ENCODE measurements at places on chromosomes 7 and 10. TPM values are rescaled to one million over a fixed set of nuclear protein-coding genes. Genes with fewer than 3 reads are reported as not detected.

GRCh38 chr7:49700841-49701240 is 72.6 kb upstream of the VWC2 start:
- H3K27me3 ChIP-seq, result no peaks in the 10 kb centered on the region
- no peaks in the 10 kb centered on the region for H3K36me3 ChIP-seq
- H3K4me3 ChIP-seq, result no peak overlapping the region
- DNase-seq, result no peak
- no peak overlapping the region for H3K27ac ChIP-seq

DNA sequence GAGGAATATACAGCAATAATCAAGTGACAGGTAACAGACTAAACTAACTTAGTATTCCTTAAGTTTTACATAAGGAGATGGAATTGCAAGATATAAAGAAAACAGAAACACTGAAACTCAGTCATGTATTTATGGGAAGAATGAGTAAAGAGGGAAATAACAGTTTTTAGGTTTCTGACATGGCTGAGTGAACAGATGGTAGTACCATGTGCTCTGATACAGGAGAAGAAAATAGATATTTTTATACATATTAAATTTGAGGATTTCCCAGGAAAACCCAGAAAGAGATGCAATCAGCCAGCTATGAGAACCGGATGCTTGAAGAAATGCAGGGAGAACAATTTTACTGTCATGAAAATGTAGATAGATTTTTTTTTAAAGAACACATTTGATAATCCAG is 669.5 kb upstream of the GRM3 start:
- no peaks in the 10 kb centered on the region for H3K27me3 ChIP-seq
- H3K4me1 ChIP-seq, result no peaks in the 10 kb centered on the region
- H3K27ac ChIP-seq, result no peak overlapping the region
- H3K4me3 ChIP-seq, result no peak overlapping the region

- H3K27ac ChIP-seq, result no peak overlapping the region
- peaks cover 17% of the 10 kb centered on the region for H3K36me3 ChIP-seq
- DNase-seq, result no peak
- no peaks in the 10 kb centered on the region for H3K4me1 ChIP-seq
- no peak overlapping the region for H3K4me3 ChIP-seq
Observed at GRCh38 chr7:48112401-48113165, 23.5 kb downstream of the UPP1 start.

DNA sequence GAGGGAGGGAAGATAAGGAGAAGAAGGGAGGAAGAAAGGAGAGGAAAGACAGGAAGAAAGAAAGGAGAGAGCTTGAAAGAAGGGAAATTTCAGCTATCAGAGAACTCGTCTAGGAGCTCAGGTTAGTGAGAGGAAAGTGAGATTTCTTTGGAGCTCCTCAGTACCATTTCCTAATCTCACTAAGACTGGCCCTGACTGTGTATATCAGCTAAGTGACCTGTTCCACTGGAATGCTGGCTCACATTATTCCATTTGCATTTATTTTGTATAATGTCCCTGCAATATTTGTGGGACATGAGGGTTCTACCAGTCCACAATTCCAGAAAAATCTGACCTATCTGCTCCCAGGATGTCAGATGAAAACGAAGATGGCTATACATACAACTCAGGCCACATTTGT is 114.7 kb upstream of the CELF2 start:
- H3K27ac ChIP-seq, result no peak overlapping the region
- no peak overlapping the region for H3K4me3 ChIP-seq
- H3K36me3 ChIP-seq, result no peaks in the 10 kb centered on the region
- H3K4me1 ChIP-seq, result no peaks in the 10 kb centered on the region
- H3K27me3 ChIP-seq, result no peaks in the 10 kb centered on the region

DNA sequence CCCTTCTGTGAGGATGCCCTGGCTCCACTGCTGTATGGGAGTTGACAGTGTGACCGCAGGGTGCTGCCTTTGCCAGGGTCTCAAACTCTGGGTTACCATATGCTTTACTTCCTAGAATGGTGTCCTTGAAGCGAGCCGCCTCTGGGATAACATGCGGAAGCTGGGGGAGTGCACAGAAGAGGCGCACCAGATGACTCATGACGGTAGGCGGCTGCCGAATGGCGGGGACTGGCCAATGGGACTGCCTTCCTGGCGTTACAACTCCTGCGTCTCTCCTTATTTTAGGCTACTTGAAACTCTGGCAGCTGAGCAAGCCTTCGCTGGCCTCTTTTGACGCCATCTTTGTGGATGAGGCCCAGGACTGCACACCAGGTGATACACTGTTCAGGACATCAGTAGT is 27.3 kb downstream of the FBH1 start:
- H3K36me3 ChIP-seq, result peaks cover 32% of the 10 kb centered on the region
- DNase-seq, result no peak
- no peaks in the 10 kb centered on the region for H3K27me3 ChIP-seq
- H3K4me1 ChIP-seq, result no peaks in the 10 kb centered on the region

DNA sequence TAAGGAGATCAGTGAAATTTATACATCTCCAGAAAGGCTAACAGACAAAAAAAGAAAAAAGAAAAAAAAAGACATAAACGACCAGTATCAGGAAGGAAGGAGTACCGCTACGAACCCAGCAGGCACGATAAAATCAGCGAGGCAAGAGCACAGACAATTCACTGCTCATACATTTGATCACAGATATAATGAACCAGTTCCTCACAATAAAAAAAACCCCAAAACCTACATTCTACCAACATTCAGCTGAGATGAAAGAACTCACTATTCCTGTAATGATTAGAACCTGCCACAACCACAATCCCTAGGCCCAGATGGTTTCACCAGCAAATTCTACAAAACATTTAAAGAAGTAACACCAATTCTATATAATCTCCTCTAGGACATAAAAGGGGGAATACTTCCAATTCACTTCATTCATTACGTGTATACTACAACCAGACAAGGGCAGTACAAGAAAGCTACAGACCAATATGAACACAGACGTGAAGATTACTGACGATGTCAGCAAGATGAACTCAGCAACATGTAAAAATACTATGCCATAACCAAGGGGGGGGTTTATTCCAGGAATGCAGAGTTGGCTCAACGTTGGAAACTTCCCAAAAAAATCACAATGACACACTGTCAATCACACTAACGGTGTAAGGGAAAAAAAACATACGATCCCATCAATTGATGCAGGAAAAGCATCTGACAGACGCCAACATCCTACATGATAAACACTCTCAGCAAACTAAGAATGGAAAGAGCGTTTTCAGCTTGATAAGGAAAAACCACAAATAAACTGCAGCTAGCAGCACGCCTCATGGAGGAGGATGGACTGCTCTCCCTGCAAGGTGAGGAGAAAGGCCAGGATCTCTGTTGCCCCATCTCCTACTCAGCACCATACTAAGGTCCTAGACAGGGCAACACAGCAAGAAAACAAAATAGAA is 256.2 kb downstream of the ELFN1 start:
- no peaks in the 10 kb centered on the region for H3K4me1 ChIP-seq
- no peaks in the 10 kb centered on the region for H3K36me3 ChIP-seq
- H3K27me3 ChIP-seq, result no peaks in the 10 kb centered on the region
- no peak overlapping the region for H3K4me3 ChIP-seq
- H3K27ac ChIP-seq, result no peak overlapping the region
- DNase-seq, result no peak

GRCh38 chr7:105600720-105601550 is 19.6 kb upstream of the EFCAB10 start:
- no peaks in the 10 kb centered on the region for H3K36me3 ChIP-seq
- H3K27ac ChIP-seq, result no peak overlapping the region
- no peak overlapping the region for H3K4me3 ChIP-seq
- DNase-seq, result no peak

- no peak for DNase-seq
- H3K4me3 ChIP-seq, result no peak overlapping the region
- H3K27me3 ChIP-seq, result no peaks in the 10 kb centered on the region
- no peaks in the 10 kb centered on the region for H3K36me3 ChIP-seq
- no peak overlapping the region for H3K27ac ChIP-seq
- peaks cover 6% of the 10 kb centered on the region for H3K4me1 ChIP-seq
Observed at GRCh38 chr10:74502963-74503608, 323.3 kb upstream of the KAT6B start.

Gene CYREN
- 29.4 TPM for total RNA-seq

DNA sequence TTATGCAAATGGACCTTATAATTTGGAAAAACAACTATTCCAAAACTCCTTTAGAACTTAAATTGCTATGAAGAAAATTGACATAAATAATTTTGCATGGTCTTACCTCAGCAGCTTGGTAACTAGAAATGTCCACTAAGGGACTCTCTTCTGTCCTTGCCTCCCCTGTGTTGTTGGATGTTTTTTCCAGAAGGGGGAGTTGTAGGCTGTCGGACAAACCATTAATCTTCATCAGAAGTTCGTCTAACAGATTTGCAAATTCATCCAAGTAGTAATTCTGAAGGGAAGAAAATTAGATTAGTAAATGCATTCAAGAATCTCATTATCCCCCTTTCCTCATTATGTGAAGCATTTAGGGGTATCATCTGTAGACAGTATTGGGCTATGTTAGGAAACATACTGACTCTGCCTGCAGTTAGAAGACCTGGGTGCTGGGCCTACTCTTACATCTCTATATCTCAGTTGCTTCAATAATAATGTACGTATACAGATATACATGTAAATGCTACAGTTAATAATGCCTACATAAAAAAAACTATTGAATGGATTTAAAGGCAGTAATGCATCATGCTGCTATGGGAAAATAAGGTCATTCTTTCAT is 155.6 kb downstream of the PKD1L1 start:
- DNase-seq, result no peak
- H3K27ac ChIP-seq, result no peak overlapping the region
